ENCODE measurements at places on chromosomes 13 and 19.

DNA sequence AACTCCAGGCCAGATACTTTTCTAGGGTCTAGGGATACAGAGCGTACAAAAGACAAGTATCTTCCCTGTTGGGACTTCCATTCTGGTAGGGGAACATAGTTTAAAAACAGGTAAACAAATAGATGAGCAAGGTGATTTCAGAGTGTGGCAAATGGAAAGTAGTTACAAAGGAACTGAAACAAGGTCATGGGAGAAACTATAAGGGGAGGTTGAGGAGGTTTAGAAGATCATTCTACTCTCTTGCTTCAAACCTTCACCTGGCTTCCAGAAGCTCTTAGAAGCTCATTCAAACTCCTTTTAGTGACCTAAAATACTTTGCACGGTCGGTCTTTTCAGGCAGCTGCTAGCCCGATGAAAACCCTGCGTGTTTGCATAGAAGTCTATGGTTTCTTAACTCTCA lies 9.1 kb downstream of the FFAR2 start:
- no peak for DNase-seq

- no peak for DNase-seq
These were observed 22.1 kb downstream of the WTIP start for GRCh38 chr19:34503531-34504272.

GRCh38 chr19:6535558-6536137 lies 4.8 kb downstream of the TNFSF9 start:
- no peak for DNase-seq

- DNase-seq, result no peak
These were observed 1018.4 kb upstream of the PCDH20 start for GRCh38 chr13:62434081-62434480.

DNA sequence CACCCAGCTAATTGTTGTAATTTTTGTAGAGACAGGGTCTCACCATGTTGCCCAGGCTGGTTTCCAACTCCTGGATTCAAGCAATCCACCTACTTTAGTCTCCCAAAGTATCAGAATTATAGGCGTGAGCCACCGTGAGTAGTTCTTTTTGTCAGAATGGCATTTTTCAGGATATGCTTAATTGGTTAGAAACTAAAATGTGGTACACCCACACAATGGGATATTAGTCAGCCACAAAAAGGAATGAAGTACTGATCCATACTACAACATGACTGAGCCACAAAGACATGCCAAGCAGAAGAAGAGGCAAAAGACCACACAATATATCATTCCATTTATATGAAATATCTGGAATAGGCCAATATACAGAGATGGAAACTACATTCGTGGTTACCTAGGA lies 41.7 kb upstream of the MAP3K10 start:
- no peak for DNase-seq

GRCh38 chr19:51392701-51393100 lies 2.3 kb upstream of the C19orf84 start:
- no peak for DNase-seq

DNA sequence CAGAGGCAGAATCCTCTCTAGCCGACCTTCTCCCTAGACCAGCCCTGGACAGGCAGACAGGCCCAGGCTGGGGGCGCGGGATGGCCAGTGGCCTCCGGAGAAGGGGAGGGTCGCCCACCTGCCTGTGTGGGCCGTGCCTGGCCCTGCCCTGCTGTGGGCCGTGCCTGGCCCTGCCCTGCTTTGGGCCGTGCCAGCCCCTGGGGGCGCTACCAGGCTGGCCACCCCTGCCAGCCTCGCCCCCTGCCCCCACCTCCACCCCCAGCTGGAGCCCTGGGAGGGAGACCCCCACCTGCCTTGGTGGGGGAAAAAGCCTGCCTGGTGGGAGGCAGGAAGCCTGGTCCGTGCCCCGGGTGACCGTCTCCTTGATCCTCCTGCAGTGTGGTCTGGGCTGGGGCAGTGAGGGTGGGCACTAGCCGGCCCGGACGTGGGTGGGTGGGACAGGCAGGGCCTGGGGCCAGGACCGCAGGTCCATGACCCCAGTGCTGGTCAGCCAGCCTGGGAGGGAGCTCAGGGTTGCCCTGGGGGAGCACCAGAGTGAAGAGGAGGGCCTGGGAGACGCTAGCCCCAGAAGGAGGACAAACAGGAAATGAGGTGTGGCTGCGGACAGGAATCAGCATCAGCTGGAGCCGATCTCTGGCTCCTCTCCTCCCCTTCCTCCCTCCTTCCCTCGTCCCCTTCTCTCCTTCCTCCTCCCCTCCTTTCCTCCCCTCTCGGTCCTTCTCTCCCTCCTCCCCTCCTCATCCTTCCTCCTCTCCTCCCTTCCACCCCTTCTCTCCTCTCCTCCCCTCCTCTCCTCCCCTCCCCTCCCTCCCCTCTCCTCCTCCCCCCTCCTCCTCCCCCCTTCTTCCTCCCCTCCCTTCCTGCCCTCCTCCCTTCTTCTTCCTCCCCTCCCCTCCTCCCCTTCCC lies 5.1 kb upstream of the MKNK2 start:
- DNase-seq, result no peak

- no peak for DNase-seq
These were observed 87.0 kb upstream of the TSHZ3 start for GRCh38 chr19:31436121-31436776.

DNA sequence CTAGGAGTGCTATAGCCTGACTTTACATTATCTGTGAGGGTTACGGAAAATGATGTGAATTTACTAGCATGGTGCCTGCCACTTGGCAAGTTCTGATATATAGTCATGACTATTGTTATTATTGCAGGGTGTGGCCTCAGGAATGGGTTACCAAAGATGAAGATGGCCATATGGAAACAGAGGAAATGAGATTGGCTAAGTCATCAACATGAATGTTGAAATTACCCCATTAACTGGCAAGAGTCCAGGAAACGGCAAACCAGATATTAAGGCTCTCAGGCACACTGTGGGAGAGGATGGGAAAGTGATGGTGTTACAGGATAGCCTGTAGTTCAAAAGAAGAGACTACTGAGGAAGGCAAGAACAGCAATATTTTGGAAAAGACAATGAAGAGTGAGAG lies 183.3 kb downstream of the KCNRG start:
- DNase-seq, result no peak

DNA sequence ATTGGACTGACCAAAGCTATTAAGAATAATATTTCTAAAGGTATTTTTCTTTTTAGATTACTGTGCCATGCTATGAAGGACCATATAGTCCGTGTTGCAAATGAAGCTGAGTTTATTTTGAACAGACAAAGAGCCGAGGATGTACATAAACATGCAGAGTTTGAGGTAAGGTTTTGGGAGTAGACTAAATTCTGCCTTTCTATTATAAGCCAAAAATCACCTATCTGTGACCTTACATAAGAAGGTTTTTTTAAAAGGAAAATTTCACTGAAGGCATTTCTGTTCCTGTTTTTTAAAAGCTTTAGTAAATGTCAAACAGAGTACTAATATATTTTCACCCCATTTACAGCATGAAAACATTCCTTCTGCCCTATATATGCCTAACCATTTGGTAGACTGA lies 127.4 kb downstream of the MAB21L1 start:
- no peak for DNase-seq

GRCh38 chr19:31674503-31675192 lies 325.4 kb upstream of the TSHZ3 start:
- no peak for DNase-seq

- no peak for DNase-seq
These were observed 28.7 kb downstream of the TMEM161A start for GRCh38 chr19:19109601-19110000.

DNA sequence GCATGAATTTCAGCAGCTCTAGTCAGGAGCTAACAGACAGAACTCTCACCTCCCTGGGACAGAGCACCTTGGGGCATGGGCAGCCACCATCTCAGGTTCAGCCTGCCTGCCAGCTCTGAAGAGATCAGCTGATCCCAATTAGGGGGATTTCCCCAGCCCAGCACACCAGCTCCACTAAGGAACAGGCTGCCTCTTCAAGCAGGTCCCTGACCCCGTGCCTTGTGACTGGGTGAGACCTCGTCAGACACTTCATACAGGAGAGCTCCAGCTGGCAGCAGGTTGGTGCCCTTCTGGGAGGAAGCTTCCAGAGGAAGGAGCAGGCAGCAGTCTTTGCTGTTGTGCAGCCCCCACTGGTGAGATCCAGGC lies 84.5 kb upstream of the UFM1 start:
- DNase-seq, result no peak

- no peak for DNase-seq
These were observed 11.7 kb upstream of the IRGC start for GRCh38 chr19:43704002-43704705.

GRCh38 chr13:108985166-108985565 lies 355.8 kb downstream of the MYO16 start:
- no peak for DNase-seq

- no peak for DNase-seq
These were observed at the start of gene CYP2B6 for GRCh38 chr19:40990972-40991381. TSS of gene CYP2B6 (plus strand) at chr19:40991282. CDS start at chr19:40991306, 24 bp downstream.

- DNase-seq, result no peak
These were observed 5.9 kb upstream of the RUBCNL start for GRCh38 chr13:46392967-46393366.

DNA sequence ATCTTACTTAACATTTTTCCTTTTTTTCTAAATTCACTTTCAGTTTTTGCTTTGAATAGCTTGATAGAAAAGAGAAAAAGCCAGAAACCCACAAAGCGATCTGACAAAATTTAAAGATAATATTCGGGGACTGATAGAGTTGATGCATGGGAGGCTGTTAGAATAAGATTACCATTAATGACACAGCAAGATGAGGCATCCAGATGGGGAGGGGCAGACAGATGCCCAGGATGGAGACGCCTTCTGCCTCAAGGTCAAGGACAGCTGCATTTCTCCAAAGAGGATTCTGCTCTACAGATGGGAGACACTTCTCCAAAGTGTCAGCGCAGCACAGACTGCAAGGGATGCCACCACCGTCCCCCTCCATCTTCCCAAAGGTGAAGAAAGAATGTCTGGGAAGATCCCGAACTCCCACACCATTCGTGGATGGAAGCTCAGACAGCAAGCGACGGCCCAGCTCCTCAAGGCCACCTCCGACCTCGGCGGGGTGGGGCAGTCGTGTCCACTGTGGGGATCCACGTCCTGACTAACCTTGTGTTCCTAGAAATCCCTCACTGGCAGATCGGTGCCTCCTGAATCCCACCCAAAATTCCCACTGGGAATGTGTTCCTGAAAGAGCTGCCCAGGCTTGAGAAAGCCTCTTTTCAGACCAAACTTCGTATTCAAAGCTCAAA lies 32.9 kb downstream of the NAXD start:
- no peak for DNase-seq
